Kasumi-1 (cell line): ENCODE measurements at places on chromosomes 7 and 10.

DNA sequence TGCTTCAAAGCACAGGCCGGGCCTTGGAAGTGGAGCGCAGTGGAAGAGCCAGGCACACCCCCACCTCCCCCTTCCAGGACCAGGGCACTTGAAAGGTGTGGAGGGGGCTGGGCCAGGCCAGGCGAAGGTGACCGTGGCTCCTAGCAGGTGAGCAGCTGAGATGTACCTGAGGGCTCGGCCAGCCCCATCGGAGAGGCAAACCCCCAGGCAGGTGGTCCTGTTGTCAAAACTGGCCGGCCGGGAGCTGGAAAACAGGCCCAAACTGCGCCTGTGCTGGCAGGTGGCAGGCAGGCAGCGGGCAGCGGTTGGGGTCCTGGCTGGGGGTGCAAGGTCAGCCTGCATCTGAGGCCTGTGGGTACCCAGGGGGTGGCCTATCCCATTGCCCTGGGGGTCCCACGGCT is 96.4 kb upstream of the DNAAF5 start:
- DNase-seq: no peak

- DNase-seq: no peak
Observed at GRCh38 chr7:93036807-93037206, 81.0 kb downstream of the SAMD9 start.

DNA sequence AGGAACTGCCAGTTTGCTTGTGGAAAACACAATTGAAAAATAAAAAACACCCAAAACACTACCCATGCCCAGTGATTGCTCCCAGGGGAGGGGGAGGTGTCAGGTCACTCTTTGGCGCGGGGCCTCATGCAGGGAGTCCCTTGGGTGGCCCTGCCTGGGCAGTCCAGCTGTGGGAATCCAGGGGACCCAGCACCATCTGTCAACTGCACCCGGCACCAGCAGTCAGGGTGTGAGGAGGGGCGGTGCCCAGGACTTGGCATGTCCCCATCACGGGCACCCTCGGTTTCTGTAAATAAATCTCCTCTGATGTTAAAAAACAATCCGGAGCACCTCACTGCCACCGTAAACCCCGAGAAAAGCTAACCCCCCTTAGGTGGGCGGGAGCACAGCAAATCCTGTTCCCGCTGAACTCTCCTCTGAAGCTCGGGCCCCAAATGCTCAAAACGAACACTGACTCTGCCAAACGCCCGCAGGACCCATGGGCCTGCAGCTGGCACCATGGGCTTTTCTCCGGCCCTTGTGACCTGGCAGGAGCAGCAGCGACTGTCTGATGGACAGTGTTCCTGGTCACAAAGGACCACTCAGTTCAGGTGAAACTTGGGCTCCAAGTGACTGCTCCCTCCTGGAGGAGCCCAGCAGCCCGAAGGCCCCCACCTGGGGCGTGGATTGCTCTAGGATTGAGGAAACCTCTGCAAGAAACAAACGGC is 18.5 kb upstream of the EN2 start:
- DNase-seq: no peak

- no peak for DNase-seq
Observed at GRCh38 chr10:52954407-52954806, 181.8 kb upstream of the MBL2 start.

- no peak for DNase-seq
Observed at GRCh38 chr10:62655337-62655994, 149.1 kb upstream of the ADO start.

GRCh38 chr7:66163186-66163610 is 41.9 kb upstream of the TPST1 start:
- DNase-seq: no peak

DNA sequence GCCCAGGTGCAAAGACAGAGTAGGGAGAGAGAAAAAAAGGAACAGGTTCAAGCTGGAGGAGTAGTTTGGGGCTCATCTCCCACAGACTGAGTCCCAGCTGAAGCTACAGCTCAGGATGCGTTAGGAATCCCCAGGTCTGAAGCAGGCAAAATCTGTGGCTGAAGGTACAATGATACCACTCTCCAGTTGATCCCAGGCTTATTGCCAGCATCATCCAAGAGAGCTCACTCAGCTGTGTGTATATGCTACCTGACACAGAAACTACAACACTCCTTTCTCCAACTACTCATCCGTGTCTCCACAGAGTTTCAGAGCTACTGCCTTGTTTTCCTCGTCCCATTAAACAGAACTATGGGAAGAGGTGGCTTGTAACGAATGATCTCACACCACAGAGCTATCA is 851.3 kb downstream of the GRID1 start:
- DNase-seq: no peak

DNA sequence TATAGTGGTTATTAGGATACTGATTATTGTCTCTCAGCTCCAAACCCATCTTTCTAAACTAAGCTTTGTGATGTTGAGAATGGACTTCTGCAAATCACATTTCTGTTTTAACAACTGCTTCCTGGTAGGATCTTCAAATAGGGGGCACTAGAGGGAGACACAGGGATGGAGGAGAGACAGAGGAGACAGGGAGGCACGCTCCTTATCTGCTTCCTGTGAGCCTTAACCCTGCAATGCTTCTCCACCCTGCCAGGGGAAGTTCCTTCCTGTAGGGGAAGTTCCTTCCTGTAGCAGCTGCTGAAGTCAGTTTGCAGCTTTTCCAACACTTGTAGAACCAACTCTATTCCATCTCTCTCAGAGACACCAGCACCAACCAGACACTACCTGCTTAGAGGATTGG is 847.2 kb downstream of the CCSER2 start:
- no peak for DNase-seq

DNA sequence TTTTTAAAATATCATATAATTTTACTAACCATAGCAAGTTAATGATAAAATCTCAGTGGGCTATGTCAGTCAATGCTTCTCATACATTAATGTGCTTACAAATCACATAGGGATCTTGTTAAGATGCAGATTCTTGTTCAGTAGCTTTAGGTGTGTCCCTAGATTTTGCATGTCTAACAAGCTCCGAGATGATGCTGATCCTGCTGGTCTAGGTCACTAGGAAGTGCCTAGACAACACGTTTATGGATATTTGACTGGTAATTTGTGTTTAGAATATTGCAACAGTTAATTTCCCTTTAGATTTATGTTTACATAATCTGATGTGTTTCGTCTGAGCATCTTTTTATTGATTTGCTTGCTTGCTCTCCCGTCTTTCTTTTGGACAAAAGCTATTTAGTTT is 12.7 kb downstream of the AHR start:
- no peak for DNase-seq

- no peak for DNase-seq
Observed at GRCh38 chr10:110487411-110488331, 10.0 kb upstream of the DUSP5 start.

DNA sequence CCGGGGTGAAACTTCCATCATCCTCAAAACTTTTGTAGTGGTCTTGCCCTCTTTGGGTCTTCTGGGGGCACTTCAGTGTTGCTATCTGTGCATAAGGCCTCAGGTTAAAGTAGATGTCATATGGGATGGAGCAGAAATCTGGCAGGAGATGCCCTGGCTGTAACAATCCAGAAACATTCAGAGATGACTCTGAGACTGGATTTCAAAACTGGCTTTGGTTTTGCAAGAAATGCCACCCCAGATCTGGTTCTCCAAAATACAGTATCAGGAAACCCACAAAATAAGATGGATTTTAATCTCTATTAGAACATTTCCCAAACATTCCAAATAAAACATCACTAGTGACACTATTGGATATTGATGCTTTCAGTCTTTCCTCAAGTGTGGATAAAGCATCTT is 191.5 kb downstream of the REEP3 start:
- no peak for DNase-seq

DNA sequence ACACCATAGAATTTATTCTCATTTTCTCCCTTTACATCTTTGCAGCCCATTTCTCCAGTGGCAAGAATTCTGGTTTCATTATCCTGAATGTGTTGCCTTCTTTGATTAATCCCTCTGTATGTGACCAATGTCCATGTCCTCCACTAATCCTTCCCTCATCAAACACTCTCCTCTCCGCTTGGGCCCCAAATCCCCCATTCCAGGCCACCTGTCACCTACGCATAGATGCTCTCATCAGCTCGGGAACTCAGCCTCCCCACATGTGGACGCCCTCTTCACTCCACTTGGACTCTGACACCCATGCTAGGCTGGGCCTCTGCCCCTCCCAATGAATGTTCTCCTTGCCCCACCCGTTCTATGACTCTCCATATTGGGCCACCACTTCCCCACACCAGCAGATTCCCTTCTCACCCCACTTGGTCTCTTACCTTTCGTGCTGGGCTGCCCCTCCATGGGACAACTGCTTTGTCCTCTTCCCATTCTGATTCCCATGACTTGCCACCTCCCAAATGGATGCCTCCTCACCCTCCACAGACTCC is 18.7 kb upstream of the RBM20 start:
- no peak for DNase-seq

DNA sequence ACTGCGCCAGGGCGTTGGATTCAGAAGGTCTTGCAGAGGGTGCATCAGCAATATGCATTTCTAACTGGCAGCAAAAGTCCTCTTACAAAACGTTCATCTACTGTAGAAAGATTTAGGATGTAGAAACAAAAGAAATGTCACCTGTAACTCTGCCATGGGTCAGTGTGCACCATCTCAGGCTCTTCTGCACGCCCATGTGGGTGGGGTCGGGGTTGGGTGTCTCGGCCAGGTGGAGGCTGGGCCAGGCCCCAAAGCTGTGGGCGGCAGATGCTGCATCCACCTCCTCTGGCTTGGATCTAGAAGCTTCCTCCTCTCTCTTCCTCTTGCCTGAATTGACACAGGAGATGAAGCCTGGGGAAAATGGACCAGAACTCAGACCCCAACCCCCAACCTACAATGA is 111.3 kb upstream of the PPP2R2D start:
- DNase-seq: no peak

GRCh38 chr7:114409750-114410149 is 4.9 kb upstream of the FOXP2 start:
- DNase-seq: no peak

- no peak for DNase-seq
Observed at GRCh38 chr7:157054927-157055326, 44.5 kb upstream of the MNX1 start.

DNA sequence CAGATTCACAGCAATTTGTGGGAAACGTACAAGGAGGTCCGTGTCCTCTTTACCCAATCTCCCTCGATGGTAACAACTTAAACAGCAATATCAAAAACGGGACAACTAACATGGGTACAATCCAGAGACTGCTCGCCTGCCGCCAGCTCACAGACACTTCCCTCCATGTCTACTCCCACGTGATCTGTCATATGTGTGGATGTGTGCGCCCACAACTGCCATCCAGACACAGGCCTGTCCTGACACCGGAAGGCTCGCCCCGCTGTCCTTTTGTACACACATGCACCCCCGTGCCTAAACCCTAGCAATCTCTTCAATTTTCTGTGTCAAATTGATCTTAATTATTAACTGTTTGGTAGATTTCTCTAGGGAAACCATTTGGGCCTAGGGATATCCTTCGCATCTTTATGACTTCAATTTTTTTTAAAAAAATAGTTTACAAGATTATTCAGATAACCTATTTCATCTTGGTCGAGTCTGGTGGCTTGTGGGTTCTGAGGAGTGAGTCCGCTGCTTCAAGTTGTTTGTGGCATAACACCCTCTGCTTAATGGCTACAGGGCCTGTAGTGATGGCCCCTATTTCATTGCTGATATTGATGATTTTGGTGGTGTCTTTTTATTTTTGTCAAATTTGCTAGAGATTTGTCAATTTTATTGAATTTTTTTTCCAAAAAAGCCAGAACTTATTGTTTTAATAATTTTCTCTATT is 260.6 kb downstream of the MAD1L1 start:
- no peak for DNase-seq

GRCh38 chr7:138542183-138542582 is 82.1 kb downstream of the TRIM24 start:
- no peak for DNase-seq

DNA sequence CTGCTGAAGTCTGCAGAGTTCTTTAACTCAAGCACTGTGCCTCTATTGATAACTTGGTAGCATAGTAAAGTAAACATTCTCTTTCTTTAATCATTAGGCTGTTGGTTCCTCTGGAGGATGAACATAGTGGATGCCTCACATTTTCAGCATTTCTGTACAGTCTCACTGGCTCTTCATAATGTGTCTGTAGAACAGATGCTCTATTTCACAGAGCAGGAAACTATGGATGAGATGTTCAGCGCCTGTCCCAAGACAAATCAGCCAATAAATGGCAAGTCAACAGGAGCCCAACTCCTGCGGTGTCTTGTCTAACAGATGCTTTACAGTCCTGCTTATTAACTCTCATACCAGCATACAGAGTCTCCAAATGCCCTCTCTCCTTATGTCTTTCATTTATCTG is 36.5 kb downstream of the NRBF2 start:
- DNase-seq: no peak

- peak; percentile 99 for DNase-seq
Observed at GRCh38 chr7:30445770-30446169, 32.8 kb downstream of the NOD1 start.

DNA sequence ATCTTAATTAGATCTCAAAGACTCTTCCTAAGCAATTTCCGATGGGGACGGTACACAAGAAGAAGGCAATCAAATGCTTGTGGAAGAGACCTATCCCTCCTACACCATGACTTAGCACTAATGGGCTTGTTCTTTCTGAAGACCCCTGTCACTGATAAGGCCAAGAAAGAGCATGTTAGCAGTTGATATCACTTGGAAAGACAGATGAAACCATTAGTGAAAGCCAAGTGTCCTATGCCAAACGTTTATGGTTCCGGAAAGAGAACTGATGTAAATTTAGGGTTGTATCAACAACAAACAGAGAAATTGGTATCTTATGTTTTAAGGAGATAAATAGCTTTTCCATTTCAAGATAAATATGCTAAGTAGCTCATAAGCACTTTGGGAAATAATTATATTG is 6.5 kb downstream of the UROS start:
- no peak for DNase-seq

DNA sequence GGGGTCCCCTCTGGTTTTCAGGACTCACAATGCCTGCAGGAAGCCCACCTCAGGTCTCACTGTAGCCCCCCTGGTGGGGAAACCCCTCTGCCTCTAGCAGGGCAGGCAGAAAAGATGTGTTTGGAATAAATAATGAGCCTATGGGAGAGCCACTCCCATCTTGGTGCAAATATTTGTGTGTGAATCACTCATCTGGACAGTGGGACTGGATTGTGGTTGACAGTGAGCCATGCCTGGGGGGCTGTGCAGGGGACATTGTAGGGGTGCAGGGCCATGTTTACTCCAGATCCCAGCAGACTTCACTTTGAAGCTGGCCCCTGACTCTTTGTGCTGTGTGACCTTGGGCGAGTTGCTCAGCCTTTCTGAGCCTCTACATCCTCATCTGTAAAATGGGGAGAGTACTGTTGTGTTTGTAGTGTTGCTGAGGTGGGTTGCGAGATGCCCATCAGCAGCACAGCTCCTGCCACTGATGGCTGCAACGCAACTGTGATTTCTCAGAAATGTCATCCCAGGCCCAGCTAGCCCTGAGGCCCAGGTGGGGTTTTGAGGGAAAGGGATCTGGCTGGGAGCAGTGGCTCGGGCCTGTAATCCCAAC is 20.7 kb downstream of the GTF2IRD1 start:
- DNase-seq: no peak
